Testis (tissue), 5 donors: ENCODE measurements at places on chromosomes 11 and 22. TPM values are rescaled to one million over a fixed set of nuclear protein-coding genes. Genes with fewer than 3 reads are reported as not detected.

PANX3 gene
- polyA plus RNA-seq = 0.18 TPM

RASL10A gene
- polyA plus RNA-seq = 2.2 TPM

TCN1 gene
- polyA plus RNA-seq = 1.1 TPM

PRG3 gene
- not detected for polyA plus RNA-seq

BCR gene
- polyA plus RNA-seq = 52.5 TPM

PHF21B gene
- 8.5 TPM for polyA plus RNA-seq

TIGD3 gene
- 7.1 TPM for polyA plus RNA-seq

CRYBA4 gene
- 2.6 TPM for polyA plus RNA-seq

THAP7 gene
- polyA plus RNA-seq = 60.6 TPM

OR6T1 gene
- 0.71 TPM for polyA plus RNA-seq

SAC3D1 gene
- 63.5 TPM for polyA plus RNA-seq

RBM7 gene
- 37.6 TPM for polyA plus RNA-seq
